ENCODE measurements at places on chromosomes 2 and 18.

DNA sequence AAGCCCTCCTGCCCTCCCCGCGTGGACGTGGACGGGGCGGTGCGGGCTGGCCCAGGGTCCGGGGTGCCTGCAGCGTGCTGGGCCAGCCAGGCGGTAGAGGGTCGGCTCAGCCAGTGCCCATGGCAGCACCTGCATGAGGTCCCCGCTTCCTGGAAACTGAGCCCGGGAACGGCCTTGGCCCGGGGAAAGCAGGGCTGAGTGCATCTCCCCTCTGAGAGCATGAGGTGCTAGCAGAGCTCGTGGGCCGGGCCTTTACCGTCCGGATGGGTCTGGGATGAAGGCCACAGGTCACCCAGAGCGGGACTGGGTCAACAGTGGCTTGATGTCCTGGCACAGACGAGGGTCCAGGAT, 39.8 kb downstream of the TSHZ1 start:
- no peak for DNase-seq

DNA sequence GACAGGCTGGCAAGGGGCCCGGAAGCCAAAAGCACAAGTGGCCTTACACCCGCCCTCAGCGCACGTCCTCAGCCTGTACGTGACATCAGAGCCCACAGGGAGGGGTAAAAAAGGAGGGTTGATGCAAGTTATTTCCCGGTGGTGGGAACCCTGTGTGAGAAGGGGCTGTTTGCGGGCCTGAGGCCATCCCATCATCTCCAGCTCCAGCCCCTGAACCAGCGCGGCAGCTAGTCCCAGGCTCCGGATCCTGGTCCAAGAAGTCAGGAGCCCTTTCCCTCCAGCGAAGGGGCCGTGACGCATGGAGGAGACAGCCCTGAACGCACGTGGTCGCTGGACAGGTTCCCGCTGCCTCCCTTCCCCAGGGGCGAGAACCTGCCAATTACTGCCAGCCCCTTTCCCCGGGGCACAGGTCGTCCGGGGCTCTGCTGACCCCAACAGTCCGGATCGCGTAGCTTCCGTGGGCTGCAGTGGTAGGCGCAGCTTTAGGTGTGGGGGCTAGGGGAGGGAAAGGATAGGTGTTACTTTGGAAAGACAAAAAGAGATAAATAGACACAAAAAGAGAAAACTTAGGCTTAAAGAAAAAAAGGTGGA, 1.3 kb upstream of the LRP2 start:
- DNase-seq, result peak; percentile 38

- no peak for DNase-seq
These were observed 22.5 kb upstream of the UBE2F start for GRCh38 chr2:237944302-237944701.

- DNase-seq, result no peak
These were observed 143.9 kb upstream of the SLC39A10 start for GRCh38 chr2:195513119-195513518.

DNA sequence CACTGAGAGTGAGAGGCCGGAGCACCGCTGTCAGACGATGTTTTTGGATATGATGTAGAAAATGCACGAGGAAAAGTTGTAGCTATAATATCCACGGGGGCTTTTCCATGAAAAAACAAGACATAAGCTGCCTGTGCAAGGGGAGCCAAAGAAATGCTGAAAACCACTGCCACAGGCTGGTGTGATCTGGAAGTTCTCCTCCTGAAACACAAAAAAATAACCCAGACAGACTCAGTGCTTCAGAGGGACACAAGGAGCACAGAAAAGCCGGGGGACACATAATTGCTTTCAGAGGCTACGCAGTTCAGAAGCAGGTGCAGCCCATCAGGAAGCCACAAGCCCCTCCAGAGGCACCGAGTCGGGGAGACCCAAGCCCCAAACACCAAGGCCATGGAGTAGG, 98.2 kb downstream of the ZNF516 start:
- no peak for DNase-seq

DNA sequence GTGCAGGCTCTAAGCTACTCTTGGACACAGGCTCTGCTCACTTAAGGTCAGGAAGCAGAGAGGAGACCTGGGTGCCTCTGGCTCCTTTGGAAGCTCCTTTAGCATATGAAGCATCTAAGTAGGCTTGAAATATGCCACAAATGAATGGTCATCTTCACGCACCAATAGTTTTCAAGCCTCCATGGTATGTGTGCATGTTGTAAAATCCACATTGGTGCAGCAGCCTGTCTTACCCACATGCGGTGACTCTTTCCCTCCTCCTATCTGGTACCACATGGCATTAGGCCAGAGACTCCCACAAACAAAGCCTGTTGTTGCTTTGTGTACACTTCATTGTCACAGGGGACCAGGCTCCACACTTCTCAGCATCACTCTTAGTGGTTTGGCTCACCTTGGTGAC, 442.2 kb upstream of the RAB12 start:
- no peak for DNase-seq

DNA sequence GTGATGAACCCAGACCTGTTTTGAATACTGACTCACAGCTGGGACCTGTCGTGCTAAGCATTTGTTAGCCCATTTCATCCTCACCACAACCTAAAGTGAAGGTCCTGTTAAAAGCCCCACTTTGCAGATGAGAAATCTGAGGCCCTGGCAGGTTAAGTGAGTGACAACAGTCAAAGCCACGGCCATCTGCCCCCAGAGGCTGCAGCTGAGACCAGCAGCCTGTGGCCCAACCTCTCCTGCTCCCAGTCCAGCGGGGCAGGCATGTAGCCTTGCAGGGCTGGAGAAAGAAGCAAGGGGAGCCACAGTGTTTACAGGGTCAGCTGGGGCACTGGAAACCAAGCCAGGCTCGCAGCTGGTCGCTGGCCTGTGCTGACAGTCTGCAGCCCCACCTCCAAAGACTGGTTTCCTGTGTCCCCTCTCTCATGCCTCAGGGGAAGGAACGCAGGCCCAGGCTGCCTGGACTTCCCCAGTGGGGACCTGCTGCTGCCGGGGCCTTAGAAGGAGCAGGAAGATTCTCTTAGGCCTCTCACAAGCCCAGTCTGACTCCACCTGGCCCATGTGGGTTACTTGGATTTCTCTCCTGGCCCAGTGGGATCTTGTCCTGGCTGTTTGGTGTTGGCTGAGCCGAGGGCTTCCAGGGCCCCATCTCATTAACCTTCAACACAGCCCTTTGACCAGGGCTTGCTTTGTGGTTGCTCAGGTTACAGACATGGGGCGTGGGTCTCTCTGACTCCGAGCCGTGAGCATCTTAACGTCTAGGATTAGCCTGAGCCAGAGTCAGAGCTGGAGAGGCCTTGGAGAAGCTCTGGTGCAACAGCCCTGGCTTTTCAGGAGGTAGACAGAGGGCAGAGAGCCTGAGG, 1.7 kb downstream of the INPP5D start:
- no peak for DNase-seq

GRCh38 chr2:219929835-219930234, 302.4 kb downstream of the SLC4A3 start:
- no peak for DNase-seq

DNA sequence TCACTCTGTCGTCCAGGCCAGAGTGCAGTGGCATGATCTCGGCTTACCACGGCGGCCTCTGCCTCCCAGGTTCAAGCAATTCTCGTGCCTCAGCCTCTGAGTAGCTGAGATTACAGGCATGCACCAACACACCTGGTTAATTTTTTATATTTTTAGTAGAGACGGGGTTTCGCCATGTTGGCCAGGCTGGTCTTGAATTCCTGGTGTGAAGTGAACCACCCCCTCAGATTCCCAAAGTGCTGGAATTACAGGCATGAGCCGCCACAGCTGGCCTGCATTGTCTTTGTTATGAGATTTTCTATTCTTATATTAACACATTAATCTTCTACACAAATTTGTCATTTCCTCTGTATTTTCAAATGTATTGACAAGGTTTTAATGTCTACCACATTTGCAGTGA, 75.2 kb downstream of the SEPTIN10 start:
- DNase-seq, result no peak

- DNase-seq, result no peak
These were observed 87.5 kb upstream of the FOSL2 start for GRCh38 chr2:28305202-28305601.

DNA sequence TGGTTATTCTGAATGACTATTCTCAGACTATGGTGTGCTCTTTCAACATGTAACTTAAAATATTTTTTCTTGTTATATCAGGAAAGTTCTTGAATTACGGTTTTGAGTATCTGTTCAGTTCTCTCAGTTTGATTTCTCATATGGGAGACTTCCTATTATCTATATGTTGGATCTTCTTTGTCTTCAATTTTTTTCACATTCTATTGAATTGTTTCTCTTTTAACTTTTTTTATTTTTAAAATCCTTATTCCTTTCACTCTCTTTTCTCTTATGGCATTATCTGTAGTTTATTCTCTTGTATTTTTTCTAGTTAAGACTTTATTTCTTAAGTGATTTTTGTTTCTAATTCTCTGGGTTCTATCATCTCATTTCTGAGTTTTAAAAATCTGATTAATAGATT, 252.8 kb upstream of the STON1 start:
- DNase-seq, result no peak

DNA sequence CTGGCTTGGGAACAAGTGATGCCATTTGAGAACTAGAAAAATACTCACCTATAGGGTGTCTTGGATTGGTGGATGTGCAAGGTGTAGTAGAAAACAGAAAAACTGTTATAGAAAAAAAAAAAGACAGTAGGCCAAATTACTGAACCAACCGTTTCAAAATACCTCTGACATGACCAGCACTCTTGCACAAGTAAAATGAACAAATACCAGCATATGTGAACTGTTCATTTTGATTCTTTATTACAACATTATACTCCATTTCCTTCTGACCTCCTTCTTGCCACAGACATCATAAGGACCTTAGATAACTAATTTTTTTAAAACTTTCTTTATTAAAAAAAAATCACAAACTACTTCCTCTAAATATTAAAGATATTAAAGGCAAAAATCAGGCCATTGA, 125.5 kb downstream of the ATAD2B start:
- no peak for DNase-seq

GRCh38 chr2:1745171-1746023, 1.1 kb upstream of the PXDN start:
- DNase-seq, result no peak

DNA sequence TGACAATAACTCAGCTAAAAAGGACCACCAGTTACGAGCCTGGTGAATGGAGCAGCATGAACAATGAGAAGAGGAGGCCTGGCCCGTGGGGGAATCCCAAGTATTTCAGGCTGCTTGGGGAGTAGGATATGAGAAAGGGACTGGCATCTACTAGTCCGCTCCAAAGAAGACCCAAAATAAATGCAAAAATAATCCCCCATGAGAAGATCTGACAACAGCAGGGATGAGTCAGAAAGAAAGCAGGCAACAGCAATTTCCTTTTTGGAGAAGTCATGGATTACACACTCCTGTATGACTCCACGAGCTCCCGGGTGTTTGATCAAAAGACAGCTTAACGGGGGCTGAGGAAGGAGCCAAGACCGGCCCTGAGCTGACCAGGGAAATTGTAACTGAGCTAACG, 111.4 kb downstream of the SOX11 start:
- no peak for DNase-seq

DNA sequence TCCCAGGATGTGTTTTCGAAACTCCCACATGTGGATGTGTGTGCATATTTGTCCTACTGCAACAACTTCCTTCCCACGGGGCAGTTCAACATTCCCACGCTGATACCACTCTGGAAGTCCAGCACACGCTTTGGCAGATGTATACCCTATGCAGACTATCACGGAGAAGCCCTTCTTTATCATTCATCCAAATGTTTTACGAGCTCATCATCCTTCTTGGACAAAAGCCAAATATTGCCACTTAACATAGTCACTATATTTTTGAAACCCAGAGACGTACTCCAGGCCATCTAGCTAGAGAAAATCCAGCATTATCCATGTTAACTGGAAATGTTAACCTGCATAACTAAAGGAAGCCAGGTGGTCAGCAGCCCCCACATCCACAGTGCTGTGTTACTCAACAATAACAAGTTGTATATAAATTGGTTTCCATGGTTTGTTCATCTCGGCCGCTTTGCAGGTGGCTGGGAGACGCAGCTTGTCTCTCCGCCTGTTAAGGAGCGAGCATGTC, 131.5 kb downstream of the ZNF532 start:
- no peak for DNase-seq

GRCh38 chr2:38267270-38267925, 109.7 kb downstream of the ATL2 start:
- no peak for DNase-seq

DNA sequence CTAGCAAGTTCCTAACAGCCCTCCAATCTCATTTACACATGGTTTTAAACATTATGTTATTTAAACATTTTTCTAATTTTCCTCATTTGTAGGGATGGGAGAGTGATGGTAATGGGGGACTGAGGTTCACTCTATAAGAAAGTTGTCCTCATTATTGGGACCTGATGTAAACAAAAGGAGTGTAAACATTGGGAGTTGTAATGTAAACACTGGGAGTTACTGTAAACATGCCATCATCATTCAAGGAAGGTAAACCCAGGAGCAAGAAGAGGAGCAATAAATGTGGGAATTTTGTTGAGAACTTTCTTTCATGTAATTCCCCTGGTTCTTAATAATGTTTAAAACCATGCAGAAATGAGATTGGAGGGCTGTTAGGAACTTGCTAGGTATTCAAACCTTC, 17.8 kb downstream of the RFTN2 start:
- DNase-seq, result no peak

DNA sequence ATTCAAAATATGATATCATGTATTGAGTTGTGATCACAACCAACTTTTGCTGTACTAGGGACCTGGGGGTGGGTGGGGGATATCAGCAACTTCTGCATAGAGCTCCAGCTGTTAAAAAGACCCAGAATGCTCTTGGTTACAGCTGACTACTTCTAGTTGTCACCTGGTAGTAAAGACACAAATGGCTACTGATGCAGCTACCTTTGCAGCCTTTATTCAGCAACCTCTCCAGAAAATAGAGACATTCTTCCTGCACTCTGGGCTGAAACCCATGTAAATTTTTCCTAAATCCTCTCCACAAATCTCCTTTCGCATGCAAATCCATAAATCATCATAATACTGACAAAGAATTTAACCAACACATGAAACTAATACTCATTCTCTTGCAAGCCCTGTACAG, 238.3 kb downstream of the TCF4 start:
- DNase-seq, result no peak

DNA sequence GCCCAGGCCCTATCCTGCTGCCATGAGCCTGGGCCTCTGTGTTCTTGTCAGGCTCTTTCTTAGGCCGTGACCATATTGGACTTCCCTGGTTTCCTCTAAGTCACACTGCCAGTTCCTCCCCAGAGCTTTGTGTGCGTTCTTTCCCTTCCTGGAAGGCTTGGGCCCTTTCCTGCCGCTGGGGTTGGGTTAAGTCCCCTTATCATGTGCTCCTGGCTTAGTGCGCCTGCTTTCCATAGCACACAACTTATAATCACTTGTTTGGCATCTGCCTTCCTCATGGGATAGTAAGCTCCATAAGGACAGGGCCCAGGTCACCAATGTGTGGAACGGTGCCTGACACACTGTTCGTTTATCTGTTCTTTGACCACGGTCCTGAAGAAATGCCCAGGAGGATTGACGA, 31.3 kb downstream of the NIFK start:
- DNase-seq, result no peak

- peak; percentile 44 for DNase-seq
These were observed 643 bp downstream of the PLCL1 start for GRCh38 chr2:197804758-197805714.

- DNase-seq, result peak; percentile 11
These were observed 82.5 kb downstream of the SPRED2 start for GRCh38 chr2:65349863-65350262.

- no peak for DNase-seq
These were observed 1204.5 kb upstream of the CHAC2 start for GRCh38 chr2:52563151-52563550.

GRCh38 chr2:13009027-13009642, 292.4 kb downstream of the TRIB2 start:
- no peak for DNase-seq
